ENCODE measurements at places on chromosomes 13 and 19.

DNA sequence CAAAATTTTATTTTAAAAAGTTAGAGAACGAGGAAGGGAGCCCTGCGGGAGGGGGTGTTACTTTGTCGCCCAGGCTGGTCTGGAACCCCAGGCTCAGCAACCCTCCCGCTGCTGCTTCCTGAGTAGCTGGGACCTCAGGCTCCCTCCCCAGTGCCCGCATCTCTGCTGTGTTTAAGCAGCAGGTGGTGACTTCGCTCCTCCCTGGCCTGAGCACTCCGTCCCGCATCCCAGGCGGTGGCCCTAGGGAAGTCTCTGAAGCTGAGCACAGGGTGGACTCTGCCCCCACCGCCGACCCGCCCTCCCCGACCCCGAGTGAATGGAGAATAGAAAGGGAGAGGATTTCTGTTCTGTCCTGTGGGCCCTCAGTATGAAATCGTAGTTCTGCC is 30.5 kb downstream of the ZNF701 start:
- DNase-seq = no peak

- no peak for DNase-seq
Observed at GRCh38 chr13:107266657-107267056, 698.7 kb upstream of the ARGLU1 start.

GRCh38 chr13:73556128-73556527 is 497.3 kb downstream of the KLF5 start:
- no peak for DNase-seq

GRCh38 chr19:42528354-42529247 is at the start of gene CEACAM1:
CEACAM1 (minus strand) TSS chr19:42528481; CDS start chr19:42528374, 107 bp downstream.
- peak; percentile 49 for DNase-seq

GRCh38 chr13:59415498-59415897 is 748.2 kb downstream of the DIAPH3 start:
- no peak for DNase-seq

- DNase-seq = no peak
Observed at GRCh38 chr13:38255600-38255999, 94.1 kb upstream of the UFM1 start.

DNA sequence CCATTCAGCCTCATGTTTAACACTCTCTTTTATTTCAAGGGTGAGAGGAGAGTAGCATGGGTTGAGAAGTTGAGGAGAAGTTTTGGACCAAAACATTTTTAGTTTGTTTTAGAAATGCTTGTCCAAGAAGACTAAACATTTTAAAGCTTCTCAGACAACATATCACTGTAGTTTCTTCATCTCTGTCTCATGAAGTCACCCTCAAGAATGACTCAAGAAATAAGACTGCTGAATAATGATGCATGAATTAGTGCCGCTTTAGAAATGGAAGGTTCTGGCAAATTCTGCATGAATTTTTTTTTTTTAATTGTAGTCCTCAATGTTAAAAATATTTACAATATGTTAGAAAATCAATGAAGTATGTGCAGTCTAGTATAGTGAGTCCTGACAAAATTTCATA is 422.7 kb upstream of the ARGLU1 start:
- DNase-seq = no peak
